Stimulated activated CD4-positive, alpha-beta T cell treated with anti-CD3 and anti-CD28 coated beads, Interleukin-1b, Interleukin-23, amount 100 ng/mL, for 24 hours (primary cell): ENCODE measurements at places on chromosomes 6 and 20.

GRCh38 chr20:6925744-6926278, 158.3 kb downstream of the BMP2 start:
- no peak for DNase-seq

DNA sequence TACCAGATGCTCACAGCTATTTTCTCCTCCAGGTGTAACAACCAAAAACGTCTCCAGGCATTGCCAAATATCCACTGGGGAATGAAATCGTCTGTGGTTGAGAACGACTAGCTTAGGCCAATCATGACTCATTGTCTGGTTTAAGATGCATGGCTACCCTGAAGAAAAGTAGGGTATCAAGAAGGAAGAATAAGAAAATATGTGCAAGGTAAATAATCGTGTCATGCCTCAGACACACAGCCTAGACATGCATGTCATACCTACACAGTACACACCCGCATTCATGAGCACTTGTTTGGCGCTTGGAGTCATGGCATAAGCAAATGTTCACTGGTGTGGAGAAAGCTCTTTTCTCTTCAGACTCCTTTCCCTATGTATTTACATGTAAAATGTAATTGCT, 745.7 kb downstream of the MAFB start:
- no peak for DNase-seq

DNA sequence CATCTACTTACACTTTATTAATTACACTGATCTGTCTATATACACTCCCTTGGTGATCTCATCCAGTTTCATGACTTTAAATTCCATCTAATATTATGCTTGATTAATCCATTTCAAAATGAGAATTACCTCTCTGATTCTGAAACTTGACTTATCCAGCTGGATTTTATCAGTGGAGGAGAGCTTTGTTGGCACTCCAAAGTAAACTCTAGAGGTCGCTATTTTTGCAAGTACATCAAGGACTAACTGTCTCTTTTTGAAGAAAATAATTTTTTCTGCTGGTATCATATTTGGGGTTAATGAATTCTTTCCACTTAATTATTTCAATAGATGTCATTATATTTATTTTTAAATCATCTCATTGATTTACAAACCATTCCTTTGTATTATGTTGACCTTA, 630.3 kb upstream of the MAN1A1 start:
- no peak for DNase-seq

DNA sequence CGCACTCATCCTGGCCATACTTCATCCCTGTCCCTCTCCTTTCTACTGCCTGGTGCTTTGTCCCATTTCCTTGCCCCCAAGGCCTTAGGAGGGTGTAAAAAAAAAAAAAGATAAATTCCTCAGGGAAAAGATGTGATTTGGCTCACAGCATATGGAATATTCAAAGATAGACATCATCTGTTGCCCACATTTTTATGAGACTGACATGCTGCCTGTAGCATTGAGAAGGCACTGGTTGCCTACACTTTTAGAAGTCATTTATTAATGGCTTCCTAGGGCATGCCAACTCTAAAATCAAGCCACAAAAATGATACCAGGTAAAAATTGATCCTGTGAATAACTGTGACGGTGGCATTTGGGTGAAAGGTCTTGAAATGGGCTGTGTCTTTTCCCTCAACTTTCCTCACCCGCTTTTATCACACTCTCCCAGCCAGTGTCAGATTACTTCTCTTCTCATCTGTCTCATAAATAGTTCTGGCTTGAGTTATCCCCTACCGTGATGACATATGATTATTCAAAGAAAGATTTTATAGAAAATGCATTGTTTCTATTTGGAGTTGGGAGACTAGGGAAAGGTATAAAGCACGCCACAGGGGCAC, 139.4 kb downstream of the CARMIL1 start:
- no peak for DNase-seq

- no peak for DNase-seq
Measured at GRCh38 chr6:116933485-116933884, 56.4 kb downstream of the RFX6 start.

DNA sequence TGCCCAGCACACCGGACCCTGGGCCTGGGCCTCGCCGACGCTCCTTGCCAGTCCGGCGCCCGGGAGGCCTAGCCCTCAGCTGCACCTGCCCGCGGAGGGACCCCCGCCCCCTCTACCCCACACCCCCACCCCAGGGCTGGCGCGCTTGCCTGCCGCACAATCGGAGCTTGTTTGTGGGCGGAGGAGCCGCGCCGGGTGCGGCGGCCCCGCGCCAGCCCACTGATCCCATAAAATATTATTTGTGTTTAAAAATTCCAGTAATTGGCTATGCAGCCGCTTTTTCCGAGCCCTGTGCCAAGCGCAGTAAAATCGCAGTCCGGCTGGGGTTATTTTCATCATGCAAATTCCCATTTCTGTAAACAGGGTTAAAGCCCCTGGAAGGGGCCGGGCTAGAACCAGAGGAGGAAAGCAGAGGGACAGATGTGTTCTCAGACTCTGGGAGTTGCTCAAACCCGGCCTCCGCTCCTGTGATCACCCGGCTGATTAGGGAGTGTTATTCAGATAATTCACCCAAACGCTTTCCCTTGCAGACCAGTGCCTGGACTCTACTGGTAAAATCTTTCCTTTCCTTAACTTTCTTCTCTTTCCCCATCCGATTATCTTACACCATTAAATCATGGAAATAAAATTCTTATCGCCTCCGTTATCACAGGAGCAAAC, 93.1 kb downstream of the NCR2 start:
- no peak for DNase-seq

DNA sequence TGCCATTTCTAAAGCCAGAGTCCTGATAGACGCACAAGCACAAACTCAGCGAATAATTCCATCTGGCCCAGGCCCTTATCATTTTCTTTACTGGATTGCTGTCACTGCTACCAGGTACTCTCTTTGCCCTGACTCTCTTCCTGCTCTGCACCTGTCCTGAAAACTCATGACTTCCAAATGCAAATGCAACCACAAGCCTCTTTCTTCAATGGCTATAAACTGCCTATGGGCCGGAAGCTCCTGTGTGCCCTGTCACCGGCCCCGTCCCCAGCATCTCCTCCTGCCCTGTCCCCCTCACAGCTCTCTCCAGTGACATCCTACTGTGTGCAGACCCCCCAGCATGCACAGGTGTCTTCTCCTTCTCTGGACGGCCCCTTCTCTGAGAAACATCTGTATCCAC, 302.6 kb downstream of the GMDS start:
- no peak for DNase-seq

GRCh38 chr20:44154521-44155001, 32.4 kb downstream of the JPH2 start:
- no peak for DNase-seq

GRCh38 chr6:43103253-43103876, 27.3 kb downstream of the PTK7 start:
- DNase-seq = no peak
